ENCODE measurements at places on chromosomes 3 and 15. TPM values are rescaled to one million over a fixed set of nuclear protein-coding genes. Genes with fewer than 3 reads are reported as not detected.

The TIMP4 gene
- 13.6 TPM for total RNA-seq

The DAZL gene
- not detected for total RNA-seq

The ZWILCH gene
- total RNA-seq = 33.8 TPM

The GP5 gene
- total RNA-seq = 0.01 TPM

The EAF2 gene
- 1.7 TPM for total RNA-seq

The SNRPN gene
- total RNA-seq = 102 TPM

Measured in A549 treated with AZD2906 at 1 μM for 4 hours (cell line).